ENCODE measurements at places on chromosomes 4 and X.

DNA sequence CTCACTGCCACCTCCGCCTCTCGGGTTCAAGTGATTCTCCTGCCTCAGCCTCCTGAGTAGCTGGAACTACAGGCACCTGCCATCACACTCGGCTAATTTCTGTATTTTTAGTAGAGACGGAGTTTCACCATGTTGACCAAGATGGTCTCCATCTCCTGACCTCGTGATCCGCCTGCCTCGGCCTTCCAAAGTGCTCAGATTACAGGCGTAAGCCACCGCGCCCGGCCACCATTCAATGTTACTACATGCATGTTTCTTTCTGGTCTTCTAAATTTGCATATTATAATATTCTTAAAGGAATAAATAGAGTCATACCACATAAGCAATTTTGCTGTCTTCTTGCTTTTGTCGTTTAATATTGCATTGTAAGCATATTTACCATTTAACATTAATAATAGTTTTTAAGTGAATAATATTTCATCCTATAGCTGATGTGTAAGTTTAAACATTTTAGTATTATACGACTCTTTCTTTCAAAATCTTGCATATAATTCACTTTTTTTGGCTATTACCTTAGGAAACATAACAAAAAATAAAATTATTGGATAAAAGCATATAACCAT is 1270.4 kb downstream of the ADGRL3 start:
- DNase-seq = no peak

GRCh38 chr4:113756005-113756410 is 5.5 kb downstream of the CAMK2D start:
- DNase-seq = no peak

- no peak for DNase-seq
Observed at GRCh38 chrX:83759872-83760271, 101.1 kb upstream of the CYLC1 start.

- DNase-seq = no peak
Observed at GRCh38 chr4:93384241-93384640, 444.3 kb upstream of the ATOH1 start.

- DNase-seq = no peak
Observed at GRCh38 chrX:136159611-136160025, 12.3 kb downstream of the FHL1 start.

Measured in activated CD4-positive, alpha-beta T cell treated with anti-CD3 and anti-CD28 coated beads, Interleukin-2, amount 50 U/mL, for 48 hours (primary cell).